ENCODE measurements at places on chromosomes 11 and 22.

- no peak for DNase-seq
Observed at GRCh38 chr11:7154881-7155361, 66.1 kb downstream of the RBMXL2 start.

DNA sequence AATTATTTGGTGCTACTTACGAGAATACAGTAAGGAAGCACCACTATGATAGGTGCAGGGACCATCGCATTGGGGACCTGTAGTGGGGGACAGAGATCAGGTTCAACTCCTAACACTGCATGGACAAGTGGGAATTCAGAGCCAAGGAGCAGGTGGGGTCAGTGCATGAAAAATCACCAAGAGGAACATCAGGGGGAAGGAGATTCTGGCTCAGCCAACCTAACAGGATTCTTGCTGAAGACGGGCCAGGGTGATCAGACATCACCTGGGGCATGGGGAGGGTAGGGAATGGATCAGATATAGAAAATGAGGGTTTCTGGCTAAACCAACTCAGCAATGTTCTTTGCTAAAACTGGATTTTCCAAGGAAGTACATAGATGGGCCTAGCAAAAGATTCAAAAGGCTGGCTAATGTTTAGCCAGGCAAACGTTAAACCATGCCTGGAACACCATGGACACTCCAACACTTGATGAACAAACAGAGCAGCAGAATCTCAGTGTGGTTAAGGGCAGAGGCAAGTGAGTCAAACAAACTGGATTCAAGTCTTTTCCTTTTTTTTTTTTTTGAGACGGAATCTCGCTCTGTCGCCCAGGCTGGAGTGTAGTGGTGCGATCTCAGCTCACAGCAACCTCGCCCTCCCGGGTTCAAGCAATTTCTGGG lies 70.0 kb downstream of the MICAL3 start:
- DNase-seq = no peak

DNA sequence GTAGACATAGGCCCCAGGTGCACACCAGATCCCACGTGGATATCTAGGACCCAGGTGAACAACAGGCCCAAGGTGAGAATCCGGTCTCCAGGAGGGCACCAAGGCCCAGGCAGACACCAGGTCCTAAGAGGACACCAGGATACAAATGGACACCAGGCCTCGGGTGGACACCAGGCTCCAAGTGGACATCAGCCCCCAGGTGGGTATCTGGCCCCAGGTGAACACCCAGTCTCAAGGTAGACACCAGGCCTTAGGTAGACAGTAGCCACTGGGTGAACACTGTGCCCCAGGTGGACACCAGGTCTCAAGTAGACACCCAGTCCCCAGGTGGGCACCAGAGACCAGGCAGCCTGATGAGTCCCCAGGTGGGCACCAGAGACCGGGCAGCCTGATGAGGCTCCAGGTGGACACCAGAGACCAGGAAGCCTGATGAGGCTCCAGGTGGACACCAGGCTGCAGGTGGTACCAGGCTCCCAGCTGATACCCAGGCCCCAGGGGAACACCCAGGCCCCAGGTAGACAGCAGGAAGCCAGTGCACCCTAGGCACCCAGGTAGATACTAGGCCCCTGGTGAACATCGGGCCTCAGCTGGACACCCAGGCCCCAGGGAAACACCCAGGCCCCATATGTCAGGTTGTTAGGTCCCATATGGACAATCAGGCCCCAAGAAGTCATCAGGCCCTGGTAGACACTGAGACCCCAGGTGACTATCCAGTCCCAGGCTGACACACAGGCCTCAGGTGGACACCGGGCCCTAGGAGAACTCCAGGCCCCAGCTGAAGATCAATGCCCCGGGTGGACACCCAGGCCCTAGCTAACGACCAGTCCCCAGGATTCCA lies 55.1 kb upstream of the SEPTIN5 start:
- DNase-seq = no peak

- peak; percentile 27 for DNase-seq
Observed at GRCh38 chr11:1310772-1311468, 1.5 kb upstream of the TOLLIP start.

DNA sequence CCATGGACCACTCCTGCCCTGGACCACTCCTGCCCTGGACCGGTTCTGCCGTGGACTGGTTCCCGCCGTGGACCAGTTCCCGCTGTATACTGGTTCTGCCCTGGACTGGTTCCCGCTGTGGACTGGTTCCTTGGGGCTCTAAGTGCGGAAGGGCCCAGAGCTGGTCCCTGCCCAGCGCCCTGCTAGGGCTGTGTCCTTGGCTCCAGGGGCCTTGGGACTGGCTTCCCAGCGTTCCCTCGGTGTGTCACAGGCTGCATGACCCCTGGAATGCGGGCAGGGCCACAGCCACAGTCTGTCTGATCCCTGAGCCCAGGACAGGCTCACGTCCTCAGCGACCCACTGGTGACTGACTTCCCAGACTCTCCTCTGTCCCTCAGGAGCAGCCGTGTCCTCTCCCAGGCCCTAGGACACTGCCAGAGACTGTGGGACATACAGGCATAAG lies 412.2 kb downstream of the TBC1D22A start:
- DNase-seq = no peak

- DNase-seq = no peak
Observed at GRCh38 chr22:40578171-40578570, 58.3 kb downstream of the MRTFA start.

- DNase-seq = no peak
Observed at GRCh38 chr11:65165410-65166317, 4.4 kb upstream of the SPDYC start.

GRCh38 chr11:67345920-67346819 lies 7.2 kb downstream of the POLD4 start:
- no peak for DNase-seq

DNA sequence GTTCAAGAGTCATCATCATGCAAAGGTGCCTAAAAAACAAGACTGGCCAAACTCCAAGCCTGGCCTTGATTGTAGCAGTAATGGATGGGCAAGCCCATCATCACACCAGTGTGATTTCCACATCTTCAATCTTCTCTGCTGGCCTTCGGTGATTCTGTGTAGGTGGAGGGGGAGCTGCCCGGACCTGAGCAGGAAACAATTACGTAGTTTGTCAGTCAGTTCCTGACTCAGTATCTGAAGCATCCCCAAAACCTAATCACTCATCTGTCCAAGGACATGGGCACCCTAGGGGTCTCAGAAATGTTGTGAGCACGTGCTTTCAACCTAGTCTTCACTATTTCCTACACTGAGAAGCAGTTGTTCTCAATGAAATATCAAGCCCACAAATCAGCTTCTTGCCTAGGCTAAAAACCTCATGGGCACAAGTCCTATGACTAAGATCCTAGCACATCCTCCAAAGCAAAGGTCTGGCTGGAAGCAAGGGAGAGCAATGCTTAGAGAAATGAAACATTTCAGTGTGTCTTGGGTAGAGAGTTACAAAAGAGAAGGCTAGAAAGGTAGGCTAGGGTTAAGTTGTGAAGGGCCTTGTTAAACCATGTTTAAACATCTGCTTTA lies 24.6 kb downstream of the ATG16L2 start:
- DNase-seq = no peak

GRCh38 chr11:99327066-99327465 lies 306.3 kb downstream of the CNTN5 start:
- no peak for DNase-seq

- DNase-seq = no peak
Observed at GRCh38 chr11:26599425-26599824, 27.4 kb upstream of the MUC15 start.

DNA sequence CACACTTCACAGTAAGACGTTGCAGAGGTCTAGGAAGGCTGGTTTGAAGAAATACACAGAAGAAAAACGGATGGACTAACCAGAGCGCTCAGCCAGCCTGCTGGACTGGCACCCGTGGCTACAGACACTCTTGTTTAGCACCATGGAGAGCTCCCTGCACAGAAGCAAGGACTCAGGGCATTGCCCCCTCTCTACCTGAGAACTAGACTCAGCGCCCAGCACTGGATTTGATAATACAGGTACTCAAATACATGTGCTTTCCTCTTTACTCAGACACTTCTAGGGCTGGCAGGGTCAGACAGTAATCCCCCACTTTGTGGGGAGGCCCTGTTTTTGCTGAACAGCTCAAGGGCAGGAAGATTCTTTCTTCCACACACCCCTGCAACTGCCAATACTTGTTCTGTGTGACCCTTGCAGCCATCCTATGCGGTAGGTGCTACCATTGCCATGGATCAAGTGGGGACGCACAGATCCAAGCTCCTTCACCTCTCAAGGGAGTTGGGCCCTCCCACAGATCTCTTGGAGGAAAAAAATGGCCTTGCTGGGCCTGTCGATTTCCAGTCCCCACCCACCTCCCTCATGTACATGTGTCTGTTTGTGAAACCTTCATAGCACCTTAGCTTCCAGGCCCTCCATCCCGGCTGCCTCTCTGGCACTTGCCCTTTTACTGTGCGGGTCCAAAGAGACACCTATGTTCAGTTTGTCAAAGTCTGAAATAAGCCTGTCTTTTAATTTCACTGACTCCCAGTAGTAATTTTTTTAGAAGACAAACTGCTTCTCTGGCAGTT lies 5.1 kb upstream of the P2RX6 start:
- no peak for DNase-seq

GRCh38 chr11:19940831-19941230 lies 219.4 kb downstream of the DBX1 start:
- no peak for DNase-seq

GRCh38 chr11:19646308-19646707 lies 66.3 kb upstream of the NAV2 start:
- DNase-seq = no peak

- peak; percentile 72 for DNase-seq
Observed at GRCh38 chr11:73980001-73980961, 2.4 kb downstream of the UCP2 start.

GRCh38 chr22:18980829-18981228 lies 44.7 kb upstream of the PRODH start:
- no peak for DNase-seq

DNA sequence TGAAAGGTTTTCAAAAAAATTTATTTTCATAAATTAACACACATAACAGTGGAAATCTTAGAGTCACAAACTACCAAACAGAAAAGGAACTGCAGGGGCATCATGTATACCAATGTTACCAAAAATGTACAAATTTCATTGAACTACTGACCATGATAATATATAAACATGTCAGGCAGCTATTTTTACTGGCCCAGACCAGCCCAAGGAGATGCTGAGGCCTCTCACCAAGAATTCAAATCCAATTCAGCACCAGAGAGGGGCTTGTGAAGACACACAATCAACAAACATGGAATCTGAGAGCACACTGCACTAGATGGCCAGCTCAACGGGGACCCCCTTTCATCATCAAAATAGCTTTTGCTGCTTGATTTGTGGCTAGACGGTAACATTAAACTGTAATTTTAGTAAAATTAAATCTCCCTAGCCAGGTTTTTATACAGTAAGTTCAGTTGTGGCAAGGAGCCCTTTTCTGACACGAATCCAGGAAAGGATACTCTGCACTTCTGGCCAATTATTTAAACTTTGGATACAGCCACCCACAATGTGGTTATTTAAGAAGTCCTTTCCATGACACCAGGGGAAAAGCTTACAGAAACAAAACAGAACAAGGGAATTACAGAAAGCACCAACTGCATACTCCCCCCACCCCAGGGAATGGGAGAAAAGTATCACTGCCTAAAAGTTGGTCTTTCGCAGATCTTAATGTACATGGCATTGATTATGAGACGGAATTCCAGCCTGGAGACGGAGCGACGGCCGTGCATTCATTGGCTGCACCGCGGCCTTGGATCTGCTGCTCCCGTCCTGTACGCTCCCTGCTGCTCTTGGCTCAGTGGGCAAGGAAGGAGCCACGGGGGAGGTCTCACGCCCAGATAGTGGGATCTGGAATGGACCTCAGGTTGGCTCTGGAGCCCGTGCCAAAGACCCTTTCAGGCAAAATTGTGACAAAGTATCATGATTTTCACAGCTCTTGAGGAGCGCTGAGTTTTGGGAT lies 19.6 kb upstream of the PISD start:
- no peak for DNase-seq

- DNase-seq = peak; percentile 28
Observed at GRCh38 chr11:116691771-116692177, 81.0 kb downstream of the BUD13 start.
